Activated CD4-positive, alpha-beta T cell treated with anti-CD3 and anti-CD28 coated beads for 36 hours (primary cell): ENCODE measurements at places on chromosomes 4 and X. TPM values are rescaled to one million over a fixed set of nuclear protein-coding genes. Genes with fewer than 3 reads are reported as not detected.

- H3K36me3 ChIP-seq, result no peaks in the 10 kb centered on the region
- no peak for DNase-seq
- no peak overlapping the region for H3K4me3 ChIP-seq
- no peaks in the 10 kb centered on the region for H3K4me1 ChIP-seq
- H3K27me3 ChIP-seq, result peaks cover 9% of the 10 kb centered on the region
These were observed 27.6 kb downstream of the CYTL1 start for GRCh38 chr4:4991541-4992099.

DNA sequence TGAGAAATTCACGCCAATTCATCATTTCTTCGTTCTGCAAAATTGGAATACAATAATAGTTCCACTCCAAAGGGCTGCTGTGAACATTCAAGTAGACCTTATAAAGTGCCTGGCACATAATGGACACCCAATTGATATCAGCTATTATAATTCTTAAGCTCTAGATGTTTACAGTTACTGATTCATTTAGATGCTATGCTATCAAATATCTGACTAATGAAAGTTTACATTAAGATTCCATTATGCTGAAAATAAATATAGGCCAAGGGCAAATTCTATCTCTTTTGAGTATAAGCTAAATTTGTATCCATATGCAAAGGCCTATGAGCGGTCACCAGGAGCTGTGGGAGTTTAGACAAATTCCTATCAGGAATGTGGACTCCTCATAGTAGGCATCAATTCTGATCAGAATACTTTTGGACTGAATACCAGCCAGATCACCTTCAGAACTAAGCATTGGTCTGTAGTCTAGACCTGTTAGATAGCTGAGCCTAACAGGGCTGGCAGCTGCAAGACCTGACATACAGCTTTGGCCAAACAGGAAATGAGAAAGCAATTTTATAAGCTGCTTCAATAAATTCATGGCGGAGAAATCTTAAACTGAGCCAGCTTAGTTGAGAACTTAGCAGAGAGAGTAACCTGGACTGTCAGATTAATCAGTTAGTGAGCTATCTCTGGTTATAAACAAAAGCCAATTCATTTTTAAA, 384.3 kb upstream of the ACTRT1 start:
- H3K27me3 ChIP-seq, result no peaks in the 10 kb centered on the region
- no peaks in the 10 kb centered on the region for H3K4me1 ChIP-seq
- no peaks in the 10 kb centered on the region for H3K36me3 ChIP-seq
- H3K4me3 ChIP-seq, result no peak overlapping the region

GRCh38 chrX:14817571-14817970, 55.3 kb downstream of the FANCB start:
- H3K27ac ChIP-seq, result no peak overlapping the region
- DNase-seq, result no peak
- H3K27me3 ChIP-seq, result peaks cover 2% of the 10 kb centered on the region
- H3K4me3 ChIP-seq, result no peak overlapping the region

GRCh38 chr4:16588149-16588548, 310.3 kb downstream of the LDB2 start:
- no peaks in the 10 kb centered on the region for H3K4me1 ChIP-seq
- no peak for DNase-seq
- no peak overlapping the region for H3K27ac ChIP-seq
- no peaks in the 10 kb centered on the region for H3K27me3 ChIP-seq
- no peak overlapping the region for H3K4me3 ChIP-seq

GRCh38 chrX:136780763-136781162, at the start of gene ARHGEF6:
Gene ARHGEF6 (minus strand): TSS chrX:136780932. CDS start chrX:136780882, 50 bp downstream.
- peak within 1 kb of the TSS; percentile 99 for H3K27ac ChIP-seq
- peak within 1 kb of the TSS; percentile 89 for H3K4me3 ChIP-seq
- peak; percentile 55 for DNase-seq
- peaks cover 60% of the 10 kb centered on the region for H3K4me1 ChIP-seq

- no peak overlapping the region for H3K4me3 ChIP-seq
- no peaks in the 10 kb centered on the region for H3K27me3 ChIP-seq
- no peaks in the 10 kb centered on the region for H3K4me1 ChIP-seq
- no peak for DNase-seq
These were observed 607.8 kb downstream of the FSTL5 start for GRCh38 chr4:161555689-161556660.

The ARFIP1 gene
- 8.4 TPM for total RNA-seq

The SMIM10L2A gene
- 0.25 TPM for total RNA-seq

- H3K36me3 ChIP-seq, result peaks cover 45% of the 10 kb centered on the region
- no peaks in the 10 kb centered on the region for H3K27me3 ChIP-seq
- H3K27ac ChIP-seq, result peak overlapping the region; percentile 98
- peaks cover 29% of the 10 kb centered on the region for H3K4me1 ChIP-seq
- DNase-seq, result no peak
These were observed 579 bp downstream of the OGT start for GRCh38 chrX:71533516-71533850.

- H3K36me3 ChIP-seq, result peaks cover 45% of the 10 kb centered on the region
- H3K4me3 ChIP-seq, result no peak overlapping the region
- DNase-seq, result no peak
- no peaks in the 10 kb centered on the region for H3K27me3 ChIP-seq
- H3K4me1 ChIP-seq, result no peaks in the 10 kb centered on the region
These were observed 13.4 kb downstream of the DHRSX start for GRCh38 chrX:2487366-2487765.

The DIAPH2 gene
- total RNA-seq, result 9.1 TPM

The MAGED4 gene
- 1.6 TPM for total RNA-seq

DNA sequence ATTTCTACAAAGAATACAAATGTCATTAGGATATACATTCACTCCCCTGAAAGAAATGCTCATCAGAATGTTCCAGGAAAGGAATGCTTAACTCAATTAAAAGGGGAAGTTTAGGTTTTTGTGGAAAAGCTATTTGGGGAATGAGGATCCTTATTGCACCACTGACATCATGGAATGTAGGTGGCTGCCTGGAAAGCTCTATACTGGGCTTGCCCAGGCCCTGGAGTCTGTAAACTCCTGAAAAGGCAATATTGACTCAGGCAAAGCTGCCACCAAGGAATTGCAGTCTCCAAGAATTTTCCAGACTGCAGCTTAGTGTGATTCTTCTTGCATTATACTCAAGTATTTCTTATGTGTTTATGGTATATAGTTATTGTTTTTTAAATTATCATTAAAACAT, 15.7 kb downstream of the DAPP1 start:
- no peak for DNase-seq
- H3K36me3 ChIP-seq, result peaks cover 17% of the 10 kb centered on the region
- no peak overlapping the region for H3K27ac ChIP-seq
- H3K4me1 ChIP-seq, result peaks cover 14% of the 10 kb centered on the region
- no peaks in the 10 kb centered on the region for H3K27me3 ChIP-seq

The MMRN1 gene
- total RNA-seq, result 0.04 TPM

DNA sequence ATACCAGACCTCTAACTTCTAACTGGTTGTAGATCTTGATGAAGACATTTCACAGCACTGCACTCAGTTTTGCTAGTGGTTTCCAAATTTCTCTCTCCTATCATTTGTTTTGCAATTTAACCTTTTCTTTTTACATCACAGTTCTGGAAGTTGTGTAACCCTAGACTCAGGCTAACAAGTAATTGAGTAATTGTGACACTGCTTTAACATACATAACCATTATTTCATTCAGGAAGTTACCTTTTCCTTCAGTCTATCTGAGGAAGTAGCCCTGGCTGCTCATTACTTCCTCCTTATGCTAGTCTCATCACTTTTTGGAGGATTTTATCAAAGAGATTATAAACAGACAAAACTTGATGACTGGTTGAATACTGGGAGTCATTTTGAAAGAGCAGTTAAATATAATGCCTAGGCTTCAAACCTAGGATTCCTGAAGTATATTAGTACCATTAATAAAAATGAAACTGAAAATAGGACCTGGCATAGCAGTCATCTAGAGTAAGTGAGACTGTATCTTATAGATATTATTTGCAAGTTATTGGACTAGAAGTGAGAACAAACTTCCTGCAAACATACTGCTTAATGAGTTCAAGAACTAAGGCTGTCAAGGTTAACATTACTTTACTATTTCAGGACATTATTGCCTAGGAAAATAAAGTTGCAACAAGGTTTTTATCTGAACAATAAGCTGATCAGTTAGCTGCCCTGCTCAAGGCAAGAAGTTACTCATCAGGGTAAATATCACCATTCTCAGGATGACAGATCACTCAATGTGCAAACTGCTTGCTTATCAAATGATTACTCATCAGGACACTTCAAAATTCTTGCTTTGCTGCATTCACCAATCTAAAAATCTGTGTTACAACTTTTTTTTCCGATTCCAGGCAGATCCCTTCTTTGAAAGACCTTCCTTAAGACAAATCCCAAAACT, 25.6 kb upstream of the TEX13C start:
- H3K27me3 ChIP-seq, result no peaks in the 10 kb centered on the region
- peaks cover 21% of the 10 kb centered on the region for H3K4me1 ChIP-seq
- no peak for DNase-seq
- no peaks in the 10 kb centered on the region for H3K36me3 ChIP-seq
- H3K27ac ChIP-seq, result peak overlapping the region; percentile 82
- peak overlapping the region; percentile 26 for H3K4me3 ChIP-seq

- H3K27me3 ChIP-seq, result no peaks in the 10 kb centered on the region
- H3K4me1 ChIP-seq, result no peaks in the 10 kb centered on the region
- no peak overlapping the region for H3K27ac ChIP-seq
- no peak overlapping the region for H3K4me3 ChIP-seq
- DNase-seq, result no peak
These were observed 45.0 kb downstream of the TMEM47 start for GRCh38 chrX:34612036-34612435.

DNA sequence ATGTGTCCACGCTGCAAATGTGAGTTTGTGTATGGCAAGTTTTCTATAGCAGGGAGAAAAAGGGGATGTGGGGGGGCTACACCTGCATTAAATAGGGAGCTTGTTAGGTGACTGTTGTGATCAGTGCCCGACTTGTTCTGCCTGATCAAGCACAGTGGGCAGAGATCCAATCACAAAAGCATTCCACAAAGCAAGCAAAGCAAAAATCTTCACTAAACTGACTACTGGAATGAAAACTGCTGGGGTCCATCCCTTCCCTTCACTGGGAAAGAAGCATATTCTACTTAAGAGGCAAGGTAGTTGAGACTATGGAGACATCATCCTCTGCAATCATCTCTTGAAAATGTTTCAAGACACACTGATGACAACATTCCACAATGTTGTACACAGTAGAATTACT, 5.2 kb downstream of the IRS4 start:
- H3K27me3 ChIP-seq, result peaks cover 19% of the 10 kb centered on the region
- no peaks in the 10 kb centered on the region for H3K4me1 ChIP-seq
- no peak overlapping the region for H3K27ac ChIP-seq
- DNase-seq, result no peak
- no peak overlapping the region for H3K4me3 ChIP-seq

DNA sequence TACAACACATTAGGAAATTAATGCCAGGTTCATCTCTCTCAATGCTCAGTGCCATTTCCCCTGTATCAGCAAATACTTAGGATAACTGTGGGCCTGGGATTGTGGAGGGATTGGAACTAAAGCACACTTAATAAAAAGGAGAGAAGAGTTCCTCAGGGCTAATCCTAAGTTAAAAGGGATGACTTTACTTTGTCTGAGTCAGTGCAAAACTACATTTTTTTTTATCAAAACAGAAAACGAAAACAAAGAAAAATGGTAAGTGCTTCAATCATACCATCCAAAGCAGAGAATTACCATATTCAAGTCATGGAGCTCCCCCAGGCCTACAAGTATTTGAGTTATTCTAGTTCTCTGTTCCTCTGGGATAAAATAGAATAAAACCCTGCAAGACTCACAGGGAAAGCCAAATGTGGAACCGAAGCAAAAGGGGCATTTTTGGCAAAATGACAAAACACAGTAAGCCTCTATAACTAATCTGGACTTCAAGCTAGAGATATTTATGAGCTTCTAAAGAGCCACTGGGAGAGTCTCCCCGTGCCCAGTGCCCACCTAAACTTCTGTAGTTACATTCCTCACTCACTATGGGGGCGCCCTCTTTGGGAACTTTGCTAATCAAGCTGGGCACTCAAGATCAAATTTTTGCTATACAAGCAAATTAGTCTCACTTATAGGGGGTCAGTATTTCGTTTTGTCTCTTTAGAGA, 53.4 kb downstream of the PALLD start:
- H3K27ac ChIP-seq, result no peak overlapping the region
- no peak for DNase-seq
- H3K27me3 ChIP-seq, result peaks cover 3% of the 10 kb centered on the region
- H3K4me3 ChIP-seq, result no peak overlapping the region

GRCh38 chr4:150237110-150237872, 159.0 kb downstream of the DCLK2 start:
- peaks cover 12% of the 10 kb centered on the region for H3K27me3 ChIP-seq
- H3K36me3 ChIP-seq, result no peaks in the 10 kb centered on the region
- no peak overlapping the region for H3K4me3 ChIP-seq
- DNase-seq, result no peak

The NXF2B gene
- total RNA-seq, result not detected

DNA sequence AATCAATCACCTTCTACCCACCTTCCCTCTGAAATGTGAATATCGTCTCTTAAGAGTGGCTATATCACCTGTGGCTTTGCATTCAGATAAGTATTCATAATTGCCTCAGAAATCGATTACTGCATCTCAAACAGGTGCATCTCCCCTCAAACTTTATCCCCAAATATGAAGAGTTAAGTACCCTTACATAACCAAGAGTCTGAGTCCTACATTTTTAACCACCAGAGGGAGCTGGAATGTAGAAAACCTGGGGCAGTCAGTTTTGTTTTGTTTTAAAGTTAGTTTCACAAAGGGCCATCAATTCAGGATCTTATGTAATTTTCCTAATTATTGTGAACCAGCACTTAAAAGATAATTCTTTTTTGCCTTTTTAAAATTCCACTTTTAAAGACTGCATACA, 5.7 kb downstream of the TCEANC start:
- H3K4me3 ChIP-seq, result no peak overlapping the region
- DNase-seq, result no peak
- no peak overlapping the region for H3K27ac ChIP-seq

DNA sequence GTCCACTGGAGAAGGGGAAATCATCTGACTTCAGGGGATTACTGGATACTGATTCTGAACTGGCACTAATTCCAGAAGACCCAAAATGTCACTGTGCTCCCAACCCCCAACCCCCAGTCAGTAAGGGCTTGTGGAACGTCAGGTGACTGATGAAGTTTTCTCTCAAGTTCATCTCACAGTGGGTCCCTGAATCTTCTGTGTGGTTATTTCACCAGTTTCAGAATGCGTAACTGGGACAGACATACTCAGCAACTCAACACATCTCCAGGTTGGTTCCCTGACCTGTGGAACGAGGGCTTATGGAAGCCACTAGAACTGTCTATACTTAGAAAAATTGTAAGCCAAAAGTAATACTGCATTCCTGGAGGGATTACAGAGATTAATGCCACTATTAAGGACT, 45.3 kb downstream of the DDX60L start:
- no peak for DNase-seq
- H3K27me3 ChIP-seq, result no peaks in the 10 kb centered on the region
- no peak overlapping the region for H3K27ac ChIP-seq
- H3K4me1 ChIP-seq, result peaks cover 13% of the 10 kb centered on the region
- H3K36me3 ChIP-seq, result peaks cover 18% of the 10 kb centered on the region
- H3K4me3 ChIP-seq, result no peak overlapping the region

The RHOXF2 gene
- total RNA-seq, result not detected

- no peak for DNase-seq
- peaks cover 5% of the 10 kb centered on the region for H3K4me1 ChIP-seq
- no peak overlapping the region for H3K4me3 ChIP-seq
- no peak overlapping the region for H3K27ac ChIP-seq
- H3K36me3 ChIP-seq, result no peaks in the 10 kb centered on the region
These were observed 279.0 kb downstream of the ARAP2 start for GRCh38 chr4:35965300-35965699.

- peak overlapping the region; percentile 80 for H3K4me3 ChIP-seq
- peak overlapping the region; percentile 98 for H3K27ac ChIP-seq
- peaks cover 10% of the 10 kb centered on the region for H3K36me3 ChIP-seq
- H3K27me3 ChIP-seq, result no peaks in the 10 kb centered on the region
These were observed 242.7 kb downstream of the BCOR start for GRCh38 chrX:39854772-39855747.
